ENCODE measurements at places on chromosomes 2 and 18.

DNA sequence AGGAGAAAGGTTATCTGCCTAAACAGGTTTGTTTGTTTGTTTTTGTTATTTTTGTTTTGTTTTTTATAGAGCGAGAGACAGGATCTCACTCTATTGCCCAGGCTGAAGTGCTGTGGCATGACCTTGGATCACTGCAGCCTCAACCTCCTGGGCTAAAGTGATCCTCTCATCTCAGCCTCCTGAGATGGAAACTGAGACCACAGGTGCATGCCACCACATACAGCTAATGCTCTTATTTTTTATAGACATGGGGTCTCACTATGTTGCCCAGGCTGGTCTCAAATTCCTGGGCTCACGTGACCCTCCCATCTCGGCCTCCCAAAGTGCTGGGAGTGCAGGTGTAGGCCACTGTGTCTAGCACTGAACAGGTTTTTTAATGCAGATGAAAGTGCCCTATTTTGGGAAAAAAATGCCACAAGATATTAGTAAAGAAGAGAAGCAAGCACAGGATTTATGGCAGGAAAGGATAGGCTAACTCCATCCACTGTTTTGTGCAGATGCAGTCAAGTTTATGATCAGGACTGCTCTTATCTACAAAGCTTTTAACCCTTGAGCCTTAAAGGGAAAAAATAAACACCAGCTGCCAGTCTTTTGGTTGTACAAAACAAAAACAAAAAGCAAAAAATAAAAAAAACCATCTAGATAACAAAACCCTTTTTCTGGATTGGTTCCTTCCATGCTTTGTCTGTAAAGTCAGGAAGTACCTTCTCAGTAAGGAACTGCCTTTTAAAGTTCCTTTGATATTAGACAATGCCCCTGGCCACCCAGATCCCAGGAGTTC lies 29.4 kb downstream of the MAP4K3 start:
- no peak for DNase-seq

GRCh38 chr2:217030081-217030480 lies 170.2 kb upstream of the TNP1 start:
- DNase-seq, result no peak

- no peak for DNase-seq
These were observed 1651.8 kb downstream of the DPP10 start for GRCh38 chr2:116094196-116094595.

DNA sequence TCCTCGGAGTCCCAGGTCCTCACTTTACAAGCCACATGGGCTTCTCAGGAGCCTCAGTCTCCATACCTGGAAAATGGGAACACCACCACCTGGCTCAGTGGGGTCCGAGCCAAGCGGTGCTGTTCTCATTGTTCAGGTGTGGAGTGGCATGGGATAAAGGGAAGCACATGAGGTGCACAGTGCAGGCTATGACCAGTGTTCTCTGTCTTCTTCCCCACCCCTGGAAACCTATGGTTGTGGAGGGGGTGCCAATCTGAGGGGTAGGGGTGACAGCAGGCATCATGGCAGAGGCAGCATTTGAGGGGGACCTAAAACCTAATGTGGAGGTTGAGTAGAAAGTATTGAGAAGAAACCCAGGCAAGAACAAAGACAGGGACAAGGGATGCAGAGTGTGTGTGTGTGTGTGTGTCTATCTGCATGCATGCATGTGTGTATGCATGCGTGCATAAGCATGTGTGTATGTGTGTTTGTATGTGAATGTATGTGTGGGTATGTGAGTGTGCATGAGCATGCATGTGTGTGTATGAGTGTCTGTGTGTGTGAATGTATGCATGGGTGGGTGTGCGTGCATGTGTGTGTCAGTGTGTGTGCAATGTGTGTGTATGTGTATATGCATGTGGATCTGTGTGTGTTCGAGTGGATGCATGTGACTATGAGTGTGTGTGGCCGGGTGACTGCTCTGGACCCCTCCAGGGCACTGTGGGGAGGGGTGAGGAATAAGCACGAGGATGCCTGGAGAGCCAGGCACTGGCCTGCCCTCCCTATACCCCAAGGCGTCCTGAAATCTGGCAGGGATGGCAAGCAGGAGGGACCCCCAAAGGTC lies 4.0 kb downstream of the KIF1A start:
- DNase-seq, result no peak

GRCh38 chr2:107801498-107801897 lies 25.2 kb upstream of the RGPD4 start:
- DNase-seq, result no peak

DNA sequence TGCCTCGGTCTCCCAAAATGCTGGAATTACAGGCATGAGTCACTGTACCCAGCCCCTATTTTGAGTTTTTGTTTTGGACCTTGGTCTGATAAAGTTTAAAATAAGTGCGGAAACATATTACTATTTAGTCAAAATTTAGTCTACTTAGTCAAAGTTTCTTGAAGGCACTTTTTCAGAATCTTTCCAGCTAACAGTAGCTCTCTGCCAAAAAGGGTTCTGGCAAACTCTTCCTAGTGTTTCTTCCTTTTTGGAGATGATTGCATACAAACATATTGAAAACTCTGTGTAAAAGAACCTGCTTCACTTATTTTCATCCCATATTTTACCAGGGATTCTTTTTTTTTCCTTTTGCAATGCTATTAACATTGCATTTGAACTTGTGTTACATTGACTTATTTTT lies 28.8 kb downstream of the GMCL1 start:
- DNase-seq, result no peak

- no peak for DNase-seq
These were observed 2.6 kb downstream of the NRP2 start for GRCh38 chr2:205684871-205685313.

DNA sequence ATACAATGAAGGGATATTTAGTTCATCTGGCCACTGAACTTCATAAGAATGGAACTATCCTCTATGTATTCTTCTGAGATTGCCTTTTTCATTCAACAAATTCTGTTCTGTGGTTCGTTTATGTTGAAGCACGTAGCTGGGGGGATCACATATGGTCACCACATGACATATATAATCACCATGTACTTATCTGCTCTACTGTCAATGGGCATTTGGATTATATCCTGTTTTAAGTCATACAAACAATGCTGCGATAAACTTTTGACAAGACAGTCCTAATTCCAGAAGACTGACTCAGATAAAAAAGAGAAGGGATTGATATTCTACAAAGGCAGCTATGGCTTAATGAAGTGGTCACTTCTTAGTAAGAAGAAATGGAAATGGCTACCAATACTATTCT lies 116.0 kb upstream of the CCDC195 start:
- no peak for DNase-seq

DNA sequence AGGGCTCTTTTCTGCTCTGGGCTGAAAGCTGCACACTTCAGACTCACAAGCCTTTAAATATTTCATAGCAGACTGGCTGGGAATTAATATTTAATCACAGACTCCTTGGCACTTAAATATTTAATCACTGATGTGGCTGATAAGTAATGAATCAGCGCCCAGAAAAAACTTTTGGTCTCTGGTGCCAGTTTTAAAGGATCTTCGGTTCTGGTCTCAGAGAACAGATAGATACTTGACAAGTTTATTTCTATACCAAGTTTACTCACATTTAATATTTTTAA lies 201.2 kb downstream of the MYCN start:
- no peak for DNase-seq

DNA sequence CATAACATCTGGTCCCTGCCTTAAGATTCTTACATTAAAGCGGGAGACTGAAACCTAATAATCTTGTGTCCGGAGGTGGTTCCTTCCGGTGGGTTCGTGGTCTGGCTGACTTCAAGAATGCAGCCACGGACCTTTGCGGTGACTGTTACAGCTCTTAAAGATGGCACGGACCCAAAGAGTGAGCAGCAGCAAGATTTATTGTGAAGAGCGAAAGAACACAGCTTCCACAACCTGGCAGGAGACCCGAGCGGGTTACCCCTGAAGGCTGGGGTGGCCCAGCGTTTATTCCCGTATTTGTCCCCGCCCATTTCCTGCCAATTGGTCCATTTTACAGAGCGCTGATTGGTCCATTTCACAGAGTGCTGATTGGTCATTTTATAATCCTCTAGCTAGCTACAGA lies 122.3 kb upstream of the SIX2 start:
- DNase-seq, result no peak

GRCh38 chr18:12598181-12598930 lies 59.6 kb downstream of the SPIRE1 start:
- DNase-seq, result no peak

DNA sequence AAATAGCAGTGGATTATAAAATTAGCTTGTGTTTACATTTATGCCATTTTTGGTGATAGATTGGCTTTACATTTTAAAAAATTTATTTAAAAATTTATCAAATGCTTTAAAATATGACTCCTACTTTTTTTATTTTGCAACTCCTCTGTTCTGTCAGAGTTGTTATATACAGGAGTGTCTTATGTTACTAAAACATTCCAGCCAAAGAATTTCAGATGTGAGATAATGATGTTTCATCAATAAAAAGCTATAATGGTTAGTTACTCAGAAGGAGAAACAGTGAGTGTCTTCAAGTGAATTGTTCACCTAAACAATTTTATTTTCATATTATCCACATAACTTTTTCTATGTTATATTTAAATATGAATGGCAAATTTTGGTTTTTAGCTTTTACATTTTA lies 52.7 kb downstream of the GLS start:
- no peak for DNase-seq

- DNase-seq, result no peak
These were observed 55.5 kb upstream of the ANKRD62 start for GRCh38 chr18:12038082-12038638.

GRCh38 chr2:217707131-217707611 lies 295.6 kb downstream of the TNS1 start:
- DNase-seq, result no peak

GRCh38 chr2:6647046-6647445 lies 218.7 kb downstream of the CMPK2 start:
- no peak for DNase-seq

GRCh38 chr18:57813245-57813644 lies 10.1 kb upstream of the ATP8B1 start:
- DNase-seq, result no peak

DNA sequence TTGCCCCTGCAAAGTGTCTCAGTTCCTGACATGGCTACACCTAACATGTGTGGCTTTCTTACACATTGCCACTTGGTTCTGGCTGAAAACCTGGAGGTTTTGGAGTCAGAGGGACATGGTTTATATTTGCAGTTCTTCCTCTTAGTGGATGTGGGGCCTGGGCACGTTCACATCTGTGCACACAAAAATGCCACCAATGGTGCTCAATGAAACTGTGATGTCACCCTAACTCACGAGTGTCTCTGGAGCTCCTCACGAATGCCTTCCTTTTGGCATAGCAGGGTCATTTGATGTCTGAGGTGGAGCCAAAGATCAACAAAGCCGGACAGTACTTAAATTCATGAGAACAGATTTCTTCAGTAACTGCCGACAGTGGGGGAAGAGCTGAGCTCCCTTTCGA lies 231.7 kb upstream of the HS6ST1 start:
- DNase-seq, result no peak

- no peak for DNase-seq
These were observed 112.4 kb upstream of the SLC66A3 start for GRCh38 chr2:11042841-11043240.

- DNase-seq, result no peak
These were observed 584 bp downstream of the BOLA3 start for GRCh38 chr2:74146929-74147726.

All from stimulated activated CD8-positive, alpha-beta memory T cell treated with anti-CD3 and anti-CD28 coated beads, Interleukin-7, amount 100 ng/mL, for 1 hour (primary cell).